Aorta (tissue), 5 donors: ENCODE measurements at places on chromosomes 13 and 19. TPM values are rescaled to one million over a fixed set of nuclear protein-coding genes. Genes with fewer than 3 reads are reported as not detected.

- no peak for DNase-seq
Observed at GRCh38 chr19:13026462-13027370, 31.4 kb downstream of the NFIX start.

- no peak for DNase-seq
Observed at GRCh38 chr19:43626838-43627237, 7.4 kb upstream of the ZNF428 start.

DNA sequence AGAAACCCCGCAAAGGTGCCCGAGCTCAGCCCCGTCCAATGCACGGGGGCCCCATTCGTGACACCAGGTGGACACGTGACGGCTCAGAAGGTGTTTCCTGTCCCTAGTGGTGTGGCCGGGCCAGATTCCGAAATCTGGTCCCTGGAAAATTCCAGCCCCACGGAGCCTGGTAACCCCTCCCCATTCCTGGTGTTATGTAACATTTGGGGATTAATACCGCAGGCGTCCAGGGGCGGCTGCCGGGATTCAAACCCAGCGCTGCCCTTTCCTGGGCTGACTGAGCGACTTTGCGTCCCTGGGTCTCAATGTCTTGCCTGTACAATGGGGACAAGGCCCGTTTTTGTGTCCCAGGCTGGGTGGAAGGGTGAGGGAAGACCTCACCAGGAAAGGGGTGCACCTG lies 1.0 kb upstream of the PLK5 start:
- peak; percentile 33 for DNase-seq

Gene CYP4F22
- not detected for total RNA-seq

GRCh38 chr19:35208121-35208520 lies 20.4 kb downstream of the FAM187B start:
- no peak for DNase-seq

Gene SLC8A2
- 0.23 TPM for total RNA-seq

- no peak for DNase-seq
Observed at GRCh38 chr13:91248249-91248648, 99.2 kb upstream of the MIR17HG start.

Gene EXOC3L2
- 10.8 TPM for total RNA-seq

Gene POGLUT2
- total RNA-seq: 4.8 TPM

Gene ZNF99
- total RNA-seq: 0.19 TPM

DNA sequence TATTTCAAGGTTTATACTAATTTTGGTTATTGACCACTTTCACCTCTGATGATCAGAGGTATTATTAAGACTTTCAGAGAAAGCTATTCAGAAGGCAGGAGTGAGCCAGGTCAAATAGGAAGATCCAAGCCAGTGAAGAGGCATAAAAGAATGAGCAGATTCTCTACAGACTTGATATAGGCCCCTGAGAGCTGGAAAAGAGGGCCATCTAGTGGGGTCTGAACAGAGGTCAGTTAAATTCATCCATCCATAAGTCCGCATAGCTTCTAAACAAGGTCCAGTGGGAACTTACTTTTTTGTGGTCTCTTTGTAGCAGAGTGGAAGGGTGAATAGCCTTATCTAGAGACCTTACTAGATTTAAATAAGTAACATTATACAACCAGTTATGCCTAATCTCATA lies 126.6 kb upstream of the UFM1 start:
- no peak for DNase-seq

GRCh38 chr19:19409631-19410030 lies 4.2 kb downstream of the GATAD2A start:
- DNase-seq: no peak

- no peak for DNase-seq
Observed at GRCh38 chr13:73608157-73608516, 526.1 kb downstream of the KLF12 start.

- no peak for DNase-seq
Observed at GRCh38 chr13:40644838-40645604, 21.4 kb downstream of the FOXO1 start.

- DNase-seq: no peak
Observed at GRCh38 chr13:45141369-45141768, 21.1 kb downstream of the GTF2F2 start.

Gene EIF3K
- total RNA-seq: 183 TPM

DNA sequence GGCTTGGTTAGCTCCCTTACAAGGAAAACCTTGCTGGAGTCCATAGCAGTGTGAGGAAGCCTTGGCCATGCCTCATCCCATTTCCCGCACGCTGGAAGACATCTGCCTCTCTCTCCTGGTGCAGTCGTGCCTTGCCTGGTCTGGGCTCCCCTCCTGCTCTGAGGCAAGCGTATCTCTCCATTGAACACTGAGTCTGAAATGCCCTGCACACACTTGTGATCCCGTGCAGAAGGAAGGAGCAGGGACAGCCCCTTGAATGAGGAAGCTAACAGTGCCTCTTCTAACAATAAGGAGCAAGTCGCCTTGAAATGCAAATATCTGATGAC lies 407 bp upstream of the ZNF440 start:
- no peak for DNase-seq

DNA sequence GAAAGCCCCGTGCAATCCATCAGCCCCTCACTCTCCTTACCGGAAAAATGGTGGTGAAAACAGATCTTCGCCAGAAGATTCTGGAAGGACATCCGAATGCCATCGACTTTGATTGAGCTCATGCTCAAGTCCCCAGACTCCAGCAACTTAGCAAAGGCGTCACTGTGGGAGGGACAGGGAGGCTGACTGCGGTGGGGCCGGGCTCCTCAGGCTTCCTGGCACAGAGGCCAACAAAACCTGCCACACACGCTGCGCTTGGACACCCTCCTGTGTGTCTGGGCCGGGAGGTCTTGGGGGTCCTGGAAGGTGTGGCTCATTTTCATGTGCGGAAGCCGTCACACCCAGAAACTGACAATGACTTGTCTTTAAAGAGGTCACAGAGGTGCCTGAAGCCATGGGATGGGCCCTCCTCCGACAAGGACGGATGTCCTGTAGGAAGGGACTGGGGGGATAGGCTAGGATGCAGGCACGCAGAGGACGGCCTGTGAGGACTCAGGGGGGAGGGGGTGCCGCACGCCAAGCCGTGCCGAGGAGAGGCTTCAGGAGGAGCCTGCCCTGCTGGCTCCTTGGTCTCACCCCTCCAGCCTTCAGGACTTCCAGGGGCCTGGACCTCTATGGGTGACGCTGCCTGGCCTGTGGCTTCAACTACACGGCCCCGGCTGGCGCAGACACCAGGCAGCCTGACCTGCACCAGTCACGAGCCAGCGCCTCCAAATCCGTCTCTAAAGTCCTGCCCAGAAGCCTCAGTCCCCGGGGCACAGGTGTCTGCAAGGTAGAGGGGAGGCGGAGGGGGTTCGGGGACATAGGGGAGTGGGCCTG lies 12.5 kb downstream of the IZUMO4 start:
- no peak for DNase-seq

DNA sequence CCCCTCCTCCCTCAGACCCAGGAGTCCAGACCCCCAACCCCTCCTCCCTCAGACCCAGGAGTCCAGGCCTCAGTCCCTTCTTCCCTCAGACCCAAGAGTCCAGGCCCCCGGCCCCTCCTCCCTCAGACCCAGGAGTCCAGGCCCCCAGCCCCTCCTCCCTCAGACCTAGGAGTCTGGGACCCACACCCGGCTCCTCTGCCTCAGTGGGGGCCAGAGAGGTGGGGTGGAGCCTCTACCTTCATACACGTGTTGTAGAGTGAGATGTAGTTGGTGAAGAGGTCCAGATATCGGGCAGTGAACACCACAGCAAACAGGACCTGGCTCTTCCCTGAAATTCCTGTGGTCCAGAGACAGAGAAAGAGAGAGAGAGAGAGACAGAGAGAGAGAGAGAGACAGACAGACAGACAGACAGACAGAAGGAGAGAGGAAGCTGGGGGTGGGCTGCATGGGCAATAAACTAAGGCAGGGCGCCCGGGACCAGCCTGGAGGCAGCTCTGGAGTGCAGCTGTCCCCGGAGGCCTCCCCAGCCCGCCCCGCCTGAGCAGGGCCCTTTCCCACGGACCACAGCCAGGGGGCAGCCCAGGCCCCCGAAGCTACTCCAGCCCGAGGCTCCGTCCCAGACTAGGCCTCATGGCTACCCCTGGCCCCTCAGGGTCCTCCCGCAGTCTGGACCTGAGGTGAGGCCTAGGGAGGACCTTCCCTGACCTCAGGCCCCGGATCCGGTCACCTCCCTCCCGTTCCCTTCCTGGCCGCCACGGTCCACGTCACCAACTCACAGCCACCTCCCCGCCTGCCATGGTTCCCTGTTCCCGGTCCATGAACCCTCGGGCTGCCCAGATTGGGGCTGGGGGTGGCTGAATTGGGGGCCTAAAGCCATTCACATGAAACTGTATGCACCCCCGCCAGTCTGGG lies 907 bp downstream of the KDELR1 start:
- peak; percentile 89 for DNase-seq

Gene OR7A5
- total RNA-seq: not detected
